ENCODE measurements at places on chromosomes 4 and X.

DNA sequence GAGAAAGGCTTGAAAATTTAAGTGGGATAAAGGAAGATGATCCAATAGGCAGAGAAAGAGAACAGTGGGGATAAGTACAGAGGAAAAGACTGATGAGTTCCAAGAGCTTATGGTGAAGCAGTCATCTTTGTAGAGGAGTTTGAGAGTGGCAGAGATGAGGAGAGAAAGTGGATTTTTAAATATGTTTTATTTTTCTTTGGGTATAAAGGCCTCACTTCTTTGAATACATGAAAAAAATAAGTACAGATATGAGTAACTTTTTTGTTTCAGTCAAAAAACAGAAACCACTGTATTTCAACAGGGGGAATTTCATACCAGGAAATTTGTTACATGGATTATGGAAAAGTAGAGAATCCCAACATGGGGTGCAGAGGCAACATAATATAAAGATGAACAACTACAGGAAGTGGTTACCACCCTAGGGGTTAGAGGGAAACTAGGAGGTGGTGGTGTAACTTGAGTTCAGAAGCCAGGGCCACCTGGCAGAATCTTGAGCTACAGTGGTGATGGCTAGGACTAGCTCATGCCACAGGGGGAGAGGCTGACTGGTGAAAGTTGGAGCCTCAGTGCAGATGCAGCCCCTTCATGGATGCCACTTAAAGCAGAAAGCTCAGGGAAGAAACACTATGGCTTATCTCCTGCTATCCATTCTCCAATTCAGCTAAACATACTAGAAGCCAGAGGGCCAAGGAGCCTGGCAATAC is 3.4 kb upstream of the CYBB start:
- no peak for DNase-seq

DNA sequence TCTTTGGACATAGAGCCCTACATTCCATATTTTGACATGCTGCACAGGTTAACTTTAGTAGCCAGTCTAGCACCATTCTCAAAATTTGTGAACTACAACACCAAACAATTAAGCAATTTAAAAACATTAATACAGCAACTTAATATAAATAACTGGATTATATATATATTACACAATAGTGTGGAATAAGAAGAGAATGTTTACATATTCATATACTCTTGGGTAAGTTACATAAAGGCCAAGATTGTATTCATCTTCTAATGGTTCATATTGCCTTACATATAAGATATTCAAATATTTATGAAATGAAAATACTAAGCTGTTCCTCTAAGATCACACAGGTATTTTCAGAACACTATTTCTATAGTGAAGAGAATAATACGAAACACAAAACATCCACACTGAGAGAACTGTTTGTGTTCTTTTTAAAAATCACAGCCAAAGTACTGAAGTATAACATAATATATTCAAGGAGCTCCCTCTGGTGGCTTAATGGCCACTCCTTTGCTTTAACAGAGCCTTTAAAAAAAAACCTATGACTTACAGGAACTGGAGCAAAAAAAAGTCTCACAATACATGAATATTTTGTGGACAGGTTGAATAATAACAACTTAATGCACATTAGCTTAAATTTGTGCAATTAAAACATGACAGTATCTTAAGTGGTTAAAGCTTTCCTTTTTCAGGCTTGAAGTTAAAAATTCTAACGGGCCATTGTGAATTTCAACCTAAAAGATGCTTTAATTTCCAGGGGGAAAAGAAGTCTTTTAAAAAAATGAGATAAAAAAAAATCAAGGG is 46.2 kb downstream of the NEK1 start:
- DNase-seq, result no peak

DNA sequence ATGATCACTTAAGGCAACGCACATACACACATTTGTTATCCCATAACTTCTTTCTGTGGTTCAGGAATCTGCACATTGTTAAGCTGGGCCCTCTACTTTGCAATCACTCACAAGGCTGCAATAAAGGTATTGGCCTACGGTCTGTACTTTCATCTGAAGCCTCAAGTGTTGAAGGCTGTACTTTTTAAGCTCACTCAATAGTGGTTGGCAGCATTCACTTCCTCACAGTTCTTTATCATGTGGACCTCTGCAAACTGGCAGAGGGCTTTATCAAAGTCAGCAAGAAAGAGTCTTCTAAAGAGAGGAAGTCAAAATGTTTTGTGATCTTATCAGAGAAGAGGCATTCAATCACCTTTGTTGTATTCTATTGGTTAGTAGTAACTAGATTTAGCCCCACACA is 301.4 kb upstream of the EPHA5 start:
- no peak for DNase-seq

DNA sequence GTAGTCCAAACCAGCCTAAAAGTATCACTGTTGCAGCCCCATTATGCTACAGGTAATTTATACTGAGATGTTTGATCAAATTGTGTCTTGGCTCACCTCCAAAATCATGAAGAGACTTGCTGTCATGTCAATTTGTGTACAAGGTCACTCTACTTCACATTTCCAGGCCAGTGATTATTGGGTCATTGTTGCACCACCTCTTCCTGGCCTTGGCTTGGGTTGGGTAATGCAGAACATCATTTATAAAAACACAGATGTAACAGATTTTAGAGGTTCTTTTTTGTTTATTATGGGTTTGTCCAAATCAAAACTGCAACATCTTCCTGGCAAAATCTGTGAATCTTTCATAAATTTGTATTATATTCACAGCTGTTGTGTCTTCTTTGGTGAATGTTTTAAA is 459.5 kb downstream of the ANKRD50 start:
- no peak for DNase-seq

DNA sequence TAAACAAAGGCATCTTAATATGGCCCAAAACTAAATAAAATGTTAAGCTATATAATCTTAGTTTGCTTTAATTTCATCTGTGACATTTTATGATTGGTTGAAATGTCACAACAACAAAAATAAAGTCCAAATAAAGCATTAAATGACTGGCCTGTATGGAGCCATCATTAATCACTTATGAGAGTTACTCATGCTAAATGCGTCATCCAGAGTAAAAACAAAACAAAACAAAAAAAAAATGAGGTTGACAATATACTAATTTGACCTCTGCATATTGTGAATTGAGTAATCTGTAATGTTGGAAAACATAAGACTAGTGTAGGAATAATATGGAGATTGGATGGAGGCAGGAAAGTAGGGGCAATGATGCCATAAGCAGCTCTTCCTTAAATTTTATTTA is 139.7 kb downstream of the MAPK10 start:
- DNase-seq, result no peak

DNA sequence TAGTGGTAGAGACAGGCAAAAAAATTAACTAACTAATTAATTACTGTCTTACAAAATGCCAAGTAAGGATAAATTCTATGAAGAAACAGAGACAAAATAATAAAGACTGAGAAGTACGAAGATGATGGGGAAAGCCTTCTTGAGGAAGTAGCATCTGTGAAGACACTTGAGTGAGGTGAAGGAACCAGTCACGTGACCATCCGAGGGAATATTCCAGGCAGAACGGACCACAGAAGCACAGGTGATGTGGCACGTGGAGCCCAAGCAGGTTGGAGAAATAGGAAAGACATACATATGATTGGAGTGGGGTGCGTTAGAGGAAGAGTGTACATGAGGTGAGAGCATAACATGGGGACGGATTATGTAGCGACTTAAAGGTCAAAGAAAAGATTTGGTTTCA is 30.5 kb upstream of the SPP1 start:
- no peak for DNase-seq

DNA sequence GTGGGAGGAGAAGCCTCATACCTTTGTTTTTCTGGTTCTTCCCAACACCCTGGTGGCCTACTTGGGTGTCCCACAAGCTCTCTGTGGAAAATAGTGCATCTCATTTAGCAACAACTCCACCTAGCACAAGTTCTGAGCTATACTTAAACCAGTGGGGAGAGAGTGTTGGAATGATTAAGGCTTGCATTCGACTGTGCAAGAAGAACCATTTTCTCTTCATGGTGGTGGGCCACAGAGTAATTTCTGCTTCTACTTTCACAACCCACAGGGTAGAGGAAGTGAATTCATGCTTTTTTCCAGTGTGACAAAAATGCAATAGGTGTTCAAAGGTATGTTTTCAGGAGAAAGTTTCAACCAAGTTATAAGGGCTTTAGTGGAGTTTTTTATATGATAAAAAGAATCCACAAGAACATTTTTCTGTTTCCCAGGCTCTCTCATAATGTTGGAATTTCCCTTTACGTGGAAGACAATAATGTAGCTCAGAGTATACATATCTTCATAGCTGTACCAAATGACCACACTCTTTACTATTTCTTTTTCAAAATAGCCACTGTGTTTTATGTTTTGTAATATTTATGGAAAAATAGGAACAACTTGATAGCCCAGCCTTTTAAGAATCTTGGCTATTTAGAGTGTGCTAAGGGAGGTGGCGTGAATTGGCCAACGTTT is 80.3 kb upstream of the HHIP start:
- DNase-seq, result no peak

GRCh38 chr4:76494871-76495590 is 60.0 kb downstream of the SHROOM3 start:
- DNase-seq, result no peak

GRCh38 chrX:125004799-125005198 is 314.9 kb upstream of the TEX13C start:
- DNase-seq, result no peak

DNA sequence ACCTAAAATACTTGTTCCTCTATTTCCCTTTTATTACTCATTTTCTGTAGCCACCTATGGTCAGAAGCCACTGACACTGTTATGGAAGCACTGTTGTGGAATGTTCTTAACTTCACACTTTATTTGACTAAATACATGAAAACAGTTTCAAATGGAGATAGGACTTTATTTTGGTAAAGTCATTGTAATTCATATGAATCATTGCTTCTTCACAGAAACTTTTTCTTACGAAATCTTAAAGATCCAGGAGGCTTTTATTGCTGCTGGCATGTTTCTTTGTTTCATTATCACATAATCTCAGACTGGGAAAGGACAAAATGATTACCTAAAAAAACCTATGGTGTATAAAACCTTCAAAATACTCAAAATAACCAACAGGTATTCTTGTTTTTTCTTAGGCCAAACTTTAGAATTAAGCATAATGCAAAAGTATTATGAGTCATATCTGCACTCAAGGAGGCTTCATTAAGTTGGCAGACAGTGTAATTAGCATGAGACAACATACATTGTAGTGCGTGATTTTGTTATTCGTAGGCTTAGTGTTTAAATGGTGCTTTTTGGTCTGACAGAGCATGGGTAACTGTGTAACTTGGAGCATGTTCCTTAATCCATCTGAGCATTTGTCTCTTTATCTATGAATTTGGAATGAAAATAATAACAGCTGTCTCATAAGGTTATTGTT is 58.0 kb downstream of the SH3BGRL start:
- DNase-seq, result no peak

DNA sequence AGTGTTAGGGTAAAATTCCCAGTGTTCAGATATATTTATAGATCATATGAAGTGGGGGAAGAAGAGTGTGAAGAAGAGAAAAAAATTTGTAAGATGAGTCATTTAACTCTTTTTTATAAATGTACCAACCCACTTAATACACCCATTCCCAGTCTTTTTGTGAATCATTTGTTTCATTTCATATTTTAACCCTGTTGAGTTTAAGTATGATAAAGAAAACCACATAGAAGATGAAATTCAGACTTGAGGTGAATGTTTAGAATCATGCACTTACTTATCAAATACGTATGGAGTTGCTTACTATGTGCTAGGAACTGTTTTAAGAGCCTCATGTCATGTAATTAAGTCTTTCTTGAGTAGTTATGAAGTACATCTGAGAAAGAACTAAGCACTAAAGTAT is 56.6 kb upstream of the DAPP1 start:
- no peak for DNase-seq

GRCh38 chrX:67961516-67961915 is 417.7 kb downstream of the AR start:
- DNase-seq, result no peak

DNA sequence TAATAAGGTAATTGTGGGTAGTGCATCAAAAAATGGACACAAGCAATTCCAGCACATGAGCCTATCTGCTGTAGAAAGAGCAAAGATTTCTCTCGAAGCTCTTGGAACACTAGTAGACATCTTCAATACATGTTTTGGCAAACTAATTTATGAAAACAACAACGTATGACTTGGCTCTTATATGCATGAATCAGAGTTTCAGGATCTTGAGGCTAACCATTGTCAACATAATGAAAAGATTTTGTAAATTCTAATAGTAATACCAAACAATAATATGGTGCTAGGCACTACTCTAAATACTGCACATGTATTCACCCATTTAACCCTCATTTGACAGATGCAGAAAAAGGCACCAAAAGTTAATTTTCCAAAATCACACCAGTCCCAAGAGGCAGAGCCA is 25.1 kb upstream of the ANKRD50 start:
- DNase-seq, result no peak

- DNase-seq, result no peak
Measured at GRCh38 chr4:40992472-40993295, 221.7 kb downstream of the APBB2 start.

GRCh38 chrX:120604361-120604782 is 471 bp downstream of the MCTS1 start:
- DNase-seq, result no peak

GRCh38 chr4:44479731-44480130 is 31.1 kb upstream of the KCTD8 start:
- DNase-seq, result no peak

- DNase-seq, result no peak
Measured at GRCh38 chr4:56513517-56513916, 7.9 kb downstream of the ARL9 start.

- DNase-seq, result no peak
Measured at GRCh38 chrX:115449742-115450141, 111.2 kb upstream of the PLS3 start.

GRCh38 chr4:119629142-119629471 is 503 bp upstream of the PDE5A start:
- DNase-seq, result no peak

- no peak for DNase-seq
Measured at GRCh38 chr4:99404595-99405287, 30.4 kb downstream of the ADH7 start.

DNA sequence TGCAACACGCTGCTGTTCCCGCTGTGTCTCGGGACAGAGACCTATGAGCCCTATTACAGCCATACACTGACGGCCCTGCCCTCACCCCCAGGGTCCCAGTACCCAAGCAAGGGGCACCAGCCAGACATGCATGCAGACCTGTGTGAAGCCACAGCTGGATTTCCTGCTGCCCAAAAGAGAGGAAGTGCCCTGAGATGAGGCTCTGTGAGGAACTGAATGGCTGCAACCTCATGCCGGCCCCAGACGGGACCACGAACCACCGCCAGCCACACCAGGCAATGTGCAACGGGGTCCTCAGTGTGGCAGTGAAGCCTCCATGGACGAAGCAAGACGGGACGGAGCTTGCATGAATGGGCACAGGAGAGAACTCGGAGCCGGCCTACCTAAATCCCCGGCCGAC is 21.1 kb downstream of the CTBP1 start:
- DNase-seq, result no peak

Data from stimulated activated CD8-positive, alpha-beta memory T cell treated with anti-CD3 and anti-CD28 coated beads, Interleukin-7, amount 100 ng/mL, for 1 hour (primary cell).